ENCODE measurements at places on chromosomes 7 and 10.
A peak's percentile ranks its signal among the peaks of the same experiment; 100 is the strongest.

GRCh38 chr7:29330136-29330535, 135.6 kb downstream of the CHN2 start:
- no peak for DNase-seq

DNA sequence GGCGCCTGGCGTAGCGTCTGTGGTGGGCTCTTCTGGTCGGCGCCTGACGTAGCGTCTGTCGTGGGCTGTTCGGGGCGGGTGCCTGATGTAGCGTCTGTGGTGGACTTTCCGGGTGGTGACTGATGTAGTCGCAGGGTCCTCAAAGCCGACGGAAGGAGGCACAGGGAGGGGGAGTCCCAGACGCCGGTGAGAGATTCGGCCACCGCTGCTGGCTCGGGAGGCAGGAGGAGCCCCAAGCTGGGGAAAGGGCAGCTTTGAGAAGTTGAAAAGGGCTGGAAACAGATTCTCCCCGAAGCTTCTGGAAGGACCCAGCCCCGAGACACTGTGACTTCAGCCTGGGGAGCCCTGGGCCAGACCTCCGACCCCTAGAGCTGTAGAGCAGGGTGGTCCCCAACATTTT, 105.7 kb downstream of the DNAJB6 start:
- no peak for DNase-seq

DNA sequence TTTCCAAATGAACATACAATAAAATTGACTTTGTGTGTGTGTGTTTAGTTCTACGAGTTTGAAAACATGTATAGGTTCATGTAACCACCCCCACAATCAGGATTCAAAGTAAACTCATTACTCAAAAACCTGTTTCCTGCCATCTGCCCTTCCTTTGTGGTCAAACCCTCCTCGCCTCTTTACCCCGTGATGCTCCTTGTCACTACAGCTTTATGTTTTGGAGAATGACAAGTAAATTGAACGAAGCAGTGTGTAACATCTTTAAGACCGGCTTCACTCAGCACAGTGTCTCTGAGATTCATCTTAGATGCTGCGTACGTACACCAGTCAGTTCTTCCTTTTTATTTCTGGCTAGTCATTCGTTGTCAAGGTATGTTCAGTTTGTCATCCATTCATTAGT, 54.6 kb upstream of the MKI67 start:
- DNase-seq, result no peak

DNA sequence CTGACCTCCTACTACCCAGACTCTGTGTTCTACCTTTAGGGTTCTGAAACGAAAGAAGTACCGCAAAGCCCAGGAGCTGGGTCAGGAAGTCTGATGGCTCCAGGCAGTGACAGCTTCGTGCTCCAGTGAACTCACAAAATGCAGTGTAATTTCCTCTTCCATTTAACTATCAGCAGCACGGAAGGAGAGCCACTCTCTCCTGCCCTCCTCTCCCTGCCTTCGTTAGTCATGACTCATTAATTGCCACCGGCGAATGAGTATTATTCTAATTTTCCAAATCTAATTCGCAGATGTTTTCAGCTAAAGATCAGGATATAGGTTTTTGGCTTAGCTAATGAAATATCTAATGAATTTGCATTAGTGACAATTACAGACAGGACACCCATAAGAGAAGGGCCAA, 1262.0 kb downstream of the TYW1 start:
- DNase-seq, result peak; percentile 49

- DNase-seq, result no peak
These were observed 149.6 kb upstream of the PRPS1L1 start for GRCh38 chr7:18177129-18177814.

- no peak for DNase-seq
These were observed 214.2 kb downstream of the WDR11 start for GRCh38 chr10:121065330-121065729.

DNA sequence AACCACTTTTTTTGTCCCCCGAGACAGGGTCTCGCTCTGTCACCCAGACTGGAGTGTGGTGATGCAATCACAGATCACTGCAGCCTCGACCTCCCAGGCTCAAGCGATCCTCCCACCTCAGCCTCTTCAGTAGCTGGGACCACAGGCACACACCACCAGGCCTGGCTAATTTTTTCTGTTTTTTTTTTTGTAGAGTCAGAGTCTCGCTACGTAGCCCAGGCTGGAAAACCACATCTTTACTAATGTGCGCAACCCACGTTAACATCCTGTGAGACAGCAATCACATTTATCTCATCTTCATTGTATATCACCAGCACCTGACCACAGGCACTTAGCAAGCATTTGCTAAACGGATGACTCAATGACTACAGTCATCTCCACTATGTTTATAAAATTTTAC, 77.8 kb upstream of the ATP6V0A4 start:
- DNase-seq, result peak; percentile 91

GRCh38 chr10:70993051-70993450, 104.7 kb upstream of the PCBD1 start:
- DNase-seq, result no peak

GRCh38 chr10:89362929-89363328, 14.9 kb upstream of the IFIT1B start:
- no peak for DNase-seq

- DNase-seq, result peak; percentile 65
These were observed at the start of gene INA for GRCh38 chr10:103276896-103277712. Gene INA (plus strand): TSS chr10:103277138. CDS start chr10:103277212, 74 bp downstream.

GRCh38 chr7:43756368-43757072, 2.0 kb upstream of the BLVRA start:
- peak; percentile 87 for DNase-seq
